Germinal center (tissue), 1 donor: ENCODE measurements at places on chromosomes 2 and 18.
A peak's percentile ranks its signal among the peaks of the same experiment; 100 is the strongest.

- DNase-seq = no peak
These were observed 116.5 kb upstream of the LYPD6 start for GRCh38 chr2:149213764-149214493.

DNA sequence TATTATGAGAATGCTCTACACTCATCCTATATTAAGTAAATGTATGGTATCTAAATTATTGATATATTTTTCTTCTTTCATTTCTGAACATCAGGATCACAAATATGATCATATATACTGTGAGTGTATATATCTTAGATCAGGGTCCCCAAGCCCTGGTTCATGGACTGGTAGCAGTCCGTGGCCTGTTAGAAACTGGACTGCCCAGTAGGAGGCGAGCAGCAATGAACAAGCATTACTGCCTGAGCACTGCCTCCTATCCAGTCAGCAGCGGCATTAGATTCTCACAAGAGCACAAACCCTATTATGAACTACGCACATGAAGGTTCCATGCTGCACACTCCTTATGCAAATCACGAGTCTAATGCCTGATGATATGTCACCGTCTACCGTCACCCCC is 1247.1 kb upstream of the NXPH2 start:
- DNase-seq = no peak

DNA sequence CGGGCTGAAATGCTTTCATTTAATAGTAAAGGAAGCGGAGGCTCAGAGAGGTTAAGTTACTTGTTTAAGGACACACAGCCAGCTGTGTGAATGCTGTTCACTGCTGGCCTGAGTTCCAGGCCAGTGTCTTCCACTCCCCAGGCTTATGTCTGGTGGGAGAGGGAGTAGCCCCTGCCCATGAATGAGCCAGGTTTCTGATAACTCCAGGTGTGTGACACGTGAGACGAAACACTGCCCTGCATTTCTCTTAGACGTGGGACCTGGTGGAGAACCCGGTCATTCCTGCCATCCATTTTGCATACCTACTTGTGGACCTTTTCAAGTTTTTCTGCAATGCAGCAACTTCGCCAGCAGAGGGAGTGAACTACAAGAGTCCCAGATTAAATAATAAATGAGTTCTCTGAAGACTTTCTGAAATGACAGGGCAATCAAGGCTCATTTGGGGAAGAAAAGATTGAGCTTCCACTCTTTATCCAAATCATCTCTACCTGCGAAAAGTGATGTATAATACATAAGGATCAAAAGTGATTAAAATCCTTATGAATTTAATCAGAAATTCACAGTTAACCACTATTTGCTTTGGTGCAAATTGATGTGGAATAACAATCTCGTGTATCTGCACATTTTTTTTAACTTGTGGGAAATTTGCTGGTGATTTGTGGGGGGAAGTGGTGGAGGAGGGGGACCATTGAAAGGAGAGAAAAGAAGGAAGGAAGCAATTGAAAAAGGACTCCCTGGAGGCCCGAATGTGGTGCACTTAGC is 79.4 kb upstream of the ASB18 start:
- peak; percentile 66 for DNase-seq

- no peak for DNase-seq
These were observed 729 bp upstream of the SELENOI start for GRCh38 chr2:26345283-26345544.
